Activated CD8-positive, alpha-beta memory T cell treated with anti-CD3 and anti-CD28 coated beads for 48 hours (primary cell): ENCODE measurements at places on chromosomes 2 and 18.
A peak's percentile ranks its signal among the peaks of the same experiment; 100 is the strongest.

GRCh38 chr2:191230174-191230573 is 15.0 kb upstream of the MYO1B start:
- no peak for DNase-seq

- no peak for DNase-seq
Measured at GRCh38 chr2:203470371-203470770, 64.7 kb downstream of the RAPH1 start.

- DNase-seq = no peak
Measured at GRCh38 chr18:22564036-22564435, 146.3 kb upstream of the CTAGE1 start.

DNA sequence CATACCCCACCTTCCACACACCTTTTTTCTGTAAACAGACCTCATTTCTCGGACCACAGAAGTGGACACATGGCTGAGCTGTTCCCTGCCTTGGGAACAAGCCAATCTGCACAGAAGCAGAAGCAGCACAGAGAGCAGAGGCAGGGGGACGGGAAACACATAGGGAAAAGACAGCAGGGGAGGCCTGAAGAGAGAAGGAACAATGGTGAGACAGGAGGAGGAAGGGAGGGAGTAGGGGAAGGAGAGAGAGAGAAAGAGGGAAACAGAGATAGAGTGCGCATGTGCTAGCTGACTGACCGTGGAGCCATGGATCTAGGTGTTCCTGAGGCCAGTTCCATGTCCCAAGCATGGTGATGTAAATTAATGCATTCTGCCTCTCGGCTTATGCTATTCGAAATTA is 119.7 kb downstream of the NOL10 start:
- DNase-seq = no peak

- no peak for DNase-seq
Measured at GRCh38 chr2:200212862-200213425, 93.5 kb upstream of the SPATS2L start.

GRCh38 chr2:232489516-232490220 is 2.0 kb upstream of the ECEL1 start:
- no peak for DNase-seq

DNA sequence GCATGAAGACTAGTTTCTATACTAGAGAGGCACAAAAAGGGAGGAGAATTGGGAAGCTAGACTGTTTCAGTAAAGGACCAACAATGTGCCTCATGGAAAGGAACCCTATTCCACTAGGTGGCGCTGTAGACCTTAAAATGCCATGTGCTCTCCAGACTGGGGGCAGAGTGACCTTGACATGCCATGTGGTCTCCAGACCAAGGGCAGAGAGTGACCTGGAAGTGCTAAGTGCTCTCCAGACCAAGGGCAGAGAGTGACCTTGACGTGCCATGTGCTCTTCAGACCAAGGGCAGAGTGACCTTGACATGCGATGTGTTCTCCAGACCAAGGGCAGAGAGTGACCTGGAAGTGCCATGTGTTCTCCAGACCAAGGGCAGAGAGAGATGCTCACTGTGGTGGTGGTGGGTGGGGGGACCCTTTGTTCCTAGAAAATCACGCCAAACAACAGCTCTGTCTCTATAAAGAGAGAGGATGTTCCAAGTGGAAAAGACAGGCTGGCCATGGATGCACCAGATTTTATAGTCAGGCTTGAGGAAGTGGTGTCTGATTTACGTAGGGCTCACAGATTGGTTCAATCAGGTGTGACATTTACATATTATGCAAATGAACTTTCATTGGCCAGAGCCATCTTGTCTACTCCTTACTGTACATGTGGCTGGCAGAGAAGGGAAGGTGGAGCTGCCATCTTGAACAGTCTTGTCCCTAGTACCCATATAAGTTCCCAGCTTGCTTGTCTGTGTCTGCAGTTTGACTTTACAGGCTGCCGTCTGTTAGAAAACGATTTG is 344.0 kb upstream of the DDX18 start:
- peak; percentile 2 for DNase-seq

DNA sequence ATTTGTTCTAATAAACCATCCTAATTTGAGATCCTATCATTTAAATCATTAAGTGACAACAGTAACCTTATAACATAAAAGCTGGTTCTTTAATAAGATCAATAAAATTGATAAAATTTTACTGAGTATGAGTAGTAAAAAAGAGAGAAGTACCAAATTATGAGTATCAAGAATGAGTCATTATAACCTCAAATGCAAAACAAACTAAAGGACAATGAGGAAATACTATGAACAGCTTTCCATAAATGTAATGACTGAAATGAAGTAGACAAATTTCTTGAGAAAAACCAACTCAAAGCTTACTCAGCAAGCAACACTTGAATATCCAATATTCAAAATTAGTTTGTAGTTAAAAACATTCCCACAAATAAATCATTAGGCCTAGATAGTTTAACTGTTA is 433.0 kb downstream of the ZEB2 start:
- DNase-seq = no peak

DNA sequence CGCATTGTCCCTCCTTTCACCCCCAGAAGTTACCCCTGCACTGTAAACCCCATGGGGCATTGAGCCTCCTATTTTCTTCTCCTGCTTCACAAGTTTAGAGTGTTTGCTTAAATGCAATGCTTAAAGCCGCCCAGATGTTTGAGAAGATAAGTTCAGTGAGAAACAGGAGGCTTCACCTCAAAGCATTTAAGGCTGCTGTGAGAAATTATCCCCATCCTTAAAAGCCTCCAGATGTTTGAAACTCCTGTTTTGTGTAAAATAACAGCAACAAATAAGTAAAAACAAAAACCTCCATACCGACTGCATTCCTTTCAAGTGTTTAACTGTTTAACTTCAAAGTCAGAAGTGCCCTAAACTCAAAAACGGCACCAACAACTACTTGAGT is 81.8 kb downstream of the RTP5 start:
- DNase-seq = no peak

- no peak for DNase-seq
Measured at GRCh38 chr2:32012872-32013271, 2.1 kb upstream of the MEMO1 start.

GRCh38 chr2:209308415-209308814 is 115.4 kb upstream of the MAP2 start:
- no peak for DNase-seq

- DNase-seq = no peak
Measured at GRCh38 chr2:69918401-69918800, 3.5 kb downstream of the MXD1 start.

GRCh38 chr2:233210843-233211547 is 40.5 kb upstream of the ATG16L1 start:
- no peak for DNase-seq
